ENCODE measurements at places on chromosomes 4 and X. TPM values are rescaled to one million over a fixed set of nuclear protein-coding genes. Genes with fewer than 3 reads are reported as not detected.

Gene NXF2
- not detected for total RNA-seq

Gene AREG
- total RNA-seq, result 17.1 TPM

Gene HPSE
- total RNA-seq, result under 0.01 TPM

Gene SMAD1
- total RNA-seq, result 9.3 TPM

Gene RASL11B
- total RNA-seq, result not detected

Gene FMR1NB
- total RNA-seq, result not detected

DNA sequence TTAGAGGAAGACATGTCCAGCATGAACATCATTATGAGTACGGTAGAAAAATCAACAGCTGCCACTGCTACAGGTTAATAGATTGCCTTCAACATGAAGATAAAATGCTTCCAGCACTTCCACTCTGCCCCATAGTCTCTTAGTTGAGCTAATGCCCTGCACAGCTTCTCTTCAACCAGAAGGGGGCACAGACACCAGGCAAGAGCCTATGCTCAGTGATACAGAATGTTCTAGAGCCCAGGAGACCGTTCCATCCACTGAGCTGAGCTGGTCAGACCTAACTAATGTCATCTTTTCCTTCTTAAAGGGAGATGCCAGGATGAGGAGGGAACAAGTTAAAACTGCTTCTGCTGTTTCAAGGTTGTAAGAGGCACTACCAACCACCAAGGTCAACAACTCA lies 42.2 kb downstream of the SMIM10L2A start:
- H3K27ac ChIP-seq, result no peak overlapping the region
- no peak overlapping the region for H3K4me3 ChIP-seq
- H3K36me3 ChIP-seq, result no peaks in the 10 kb centered on the region

GRCh38 chr4:47736555-47736954 lies 101.3 kb downstream of the CORIN start:
- no peaks in the 10 kb centered on the region for H3K27me3 ChIP-seq
- H3K27ac ChIP-seq, result no peak overlapping the region
- no peaks in the 10 kb centered on the region for H3K36me3 ChIP-seq
- no peaks in the 10 kb centered on the region for H3K4me1 ChIP-seq
- no peak for DNase-seq

DNA sequence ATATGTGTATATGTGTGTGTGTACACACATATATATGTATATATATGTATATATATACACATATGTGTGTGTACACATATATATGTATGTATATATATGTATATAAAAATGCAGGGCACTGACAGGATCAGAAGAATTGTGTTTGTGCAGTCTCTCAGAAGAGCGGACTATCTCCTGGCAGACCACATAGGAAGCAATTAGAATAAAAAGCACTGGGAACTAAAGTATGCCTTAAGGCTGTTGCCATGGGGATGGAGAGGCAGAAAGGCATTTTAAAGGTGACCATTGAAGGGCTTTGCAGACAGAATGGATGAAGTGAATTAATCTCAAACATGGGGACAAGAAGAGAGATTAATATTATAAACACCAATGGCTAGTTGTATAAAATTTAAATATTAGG lies 33.7 kb upstream of the USP51 start:
- DNase-seq, result no peak
- no peak overlapping the region for H3K4me3 ChIP-seq
- H3K4me1 ChIP-seq, result no peaks in the 10 kb centered on the region

DNA sequence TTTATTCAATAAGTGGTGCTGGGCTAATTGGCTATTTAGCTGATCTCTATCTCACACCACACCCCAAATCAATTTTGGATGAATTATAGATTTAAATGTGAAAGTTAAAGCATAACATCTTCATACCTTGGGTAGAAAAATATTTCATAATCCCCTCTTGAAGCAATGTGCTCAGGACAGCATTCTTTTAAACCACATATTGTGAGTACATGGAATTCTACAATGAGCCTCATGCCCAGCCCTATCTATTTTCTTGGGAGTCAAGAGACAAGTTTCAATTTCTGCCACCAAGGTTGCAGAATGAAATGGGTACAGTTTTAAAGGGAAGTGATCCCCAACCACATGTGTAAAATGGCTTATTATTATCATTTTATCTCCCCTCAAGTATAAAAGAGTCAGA lies 30.6 kb upstream of the GPRIN3 start:
- DNase-seq, result no peak
- no peaks in the 10 kb centered on the region for H3K36me3 ChIP-seq
- no peak overlapping the region for H3K4me3 ChIP-seq
- no peaks in the 10 kb centered on the region for H3K4me1 ChIP-seq
- H3K27ac ChIP-seq, result no peak overlapping the region

GRCh38 chrX:118751950-118752783 lies 24.8 kb downstream of the IL13RA1 start:
- H3K4me3 ChIP-seq, result no peak overlapping the region
- H3K27ac ChIP-seq, result no peak overlapping the region

GRCh38 chr4:46270986-46271596 lies 118.8 kb downstream of the GABRA2 start:
- H3K27me3 ChIP-seq, result no peaks in the 10 kb centered on the region
- no peaks in the 10 kb centered on the region for H3K36me3 ChIP-seq
- H3K4me3 ChIP-seq, result no peak overlapping the region
- H3K4me1 ChIP-seq, result no peaks in the 10 kb centered on the region
- peak; percentile 49 for DNase-seq
- no peak overlapping the region for H3K27ac ChIP-seq

- no peaks in the 10 kb centered on the region for H3K4me1 ChIP-seq
- H3K27me3 ChIP-seq, result no peaks in the 10 kb centered on the region
- no peak overlapping the region for H3K4me3 ChIP-seq
- H3K36me3 ChIP-seq, result no peaks in the 10 kb centered on the region
- no peak for DNase-seq
- H3K27ac ChIP-seq, result no peak overlapping the region
Measured at GRCh38 chr4:86876894-86877685, 15.1 kb downstream of the C4orf36 start.
